Stimulated activated CD4-positive, alpha-beta T cell treated with anti-CD3 and anti-CD28 coated beads, Interleukin-15, amount 100 ng/mL, for 24 hours (primary cell): ENCODE measurements at places on chromosomes 6 and 20.

DNA sequence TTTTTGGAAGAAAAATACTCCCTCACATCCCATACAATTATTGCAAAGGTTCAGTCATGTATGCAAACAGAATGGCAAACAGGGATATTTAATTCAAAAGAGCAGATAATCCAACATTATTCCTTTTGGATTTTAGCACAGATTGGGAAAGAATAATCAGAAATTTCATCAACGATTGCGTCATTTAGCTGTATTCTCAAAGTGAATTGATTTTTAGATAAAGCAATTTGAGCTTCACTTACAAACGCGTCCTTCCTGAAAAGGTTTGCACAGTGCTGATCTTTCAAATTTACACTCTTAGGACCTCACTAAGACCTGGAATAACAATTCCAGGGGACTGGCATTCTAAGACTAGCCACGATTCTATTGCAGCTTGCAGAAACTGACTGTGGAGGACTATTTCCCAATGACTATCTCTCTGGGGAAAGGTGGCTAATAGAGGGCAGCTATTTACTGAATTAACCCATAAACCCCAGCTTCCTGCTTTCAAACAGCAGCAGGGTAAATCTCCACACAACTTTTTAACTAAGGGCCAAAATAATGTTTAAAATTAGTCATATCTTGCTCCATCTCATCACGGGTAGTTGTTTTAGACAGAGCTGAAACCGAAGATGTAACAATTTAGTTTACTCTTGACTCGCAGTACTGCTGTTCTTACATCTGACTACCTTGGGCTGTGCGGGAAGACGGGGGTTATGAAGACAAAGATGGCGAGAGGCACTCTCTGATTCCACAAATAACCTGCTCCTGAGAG lies 131.2 kb upstream of the FAM184A start:
- DNase-seq: no peak

GRCh38 chr6:26358511-26358981 lies 6.5 kb upstream of the BTN3A2 start:
- peak; percentile 18 for DNase-seq

- no peak for DNase-seq
Observed at GRCh38 chr6:111880181-111880888, 7.1 kb upstream of the FYN start.

DNA sequence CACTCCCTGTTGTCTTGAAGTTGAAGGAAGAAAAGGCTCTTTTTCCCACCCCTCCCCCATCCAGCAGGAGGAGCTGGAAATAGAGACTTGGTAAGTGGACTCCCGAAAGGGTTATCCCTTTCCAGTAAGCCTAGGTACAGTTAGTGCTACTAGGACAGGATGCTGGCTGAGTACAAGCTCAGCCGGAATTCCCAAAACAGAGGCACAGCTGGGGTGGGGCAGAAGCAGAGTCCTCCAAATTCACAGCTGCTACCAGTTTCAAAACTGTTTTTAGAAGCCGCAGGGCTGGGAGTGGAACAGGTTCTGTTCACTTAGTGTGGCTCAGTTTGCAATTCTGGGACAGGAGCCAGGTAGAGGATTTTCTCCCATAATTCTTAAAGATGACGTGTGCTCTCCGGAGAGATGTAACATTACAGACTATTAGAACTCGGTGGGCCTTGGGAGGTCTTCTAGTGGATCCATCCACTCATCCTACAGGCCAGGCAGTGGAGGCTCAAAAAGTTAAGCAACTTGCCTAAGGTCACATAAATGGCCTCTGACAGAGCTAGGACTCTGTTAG lies 19.0 kb upstream of the UTRN start:
- DNase-seq: no peak

DNA sequence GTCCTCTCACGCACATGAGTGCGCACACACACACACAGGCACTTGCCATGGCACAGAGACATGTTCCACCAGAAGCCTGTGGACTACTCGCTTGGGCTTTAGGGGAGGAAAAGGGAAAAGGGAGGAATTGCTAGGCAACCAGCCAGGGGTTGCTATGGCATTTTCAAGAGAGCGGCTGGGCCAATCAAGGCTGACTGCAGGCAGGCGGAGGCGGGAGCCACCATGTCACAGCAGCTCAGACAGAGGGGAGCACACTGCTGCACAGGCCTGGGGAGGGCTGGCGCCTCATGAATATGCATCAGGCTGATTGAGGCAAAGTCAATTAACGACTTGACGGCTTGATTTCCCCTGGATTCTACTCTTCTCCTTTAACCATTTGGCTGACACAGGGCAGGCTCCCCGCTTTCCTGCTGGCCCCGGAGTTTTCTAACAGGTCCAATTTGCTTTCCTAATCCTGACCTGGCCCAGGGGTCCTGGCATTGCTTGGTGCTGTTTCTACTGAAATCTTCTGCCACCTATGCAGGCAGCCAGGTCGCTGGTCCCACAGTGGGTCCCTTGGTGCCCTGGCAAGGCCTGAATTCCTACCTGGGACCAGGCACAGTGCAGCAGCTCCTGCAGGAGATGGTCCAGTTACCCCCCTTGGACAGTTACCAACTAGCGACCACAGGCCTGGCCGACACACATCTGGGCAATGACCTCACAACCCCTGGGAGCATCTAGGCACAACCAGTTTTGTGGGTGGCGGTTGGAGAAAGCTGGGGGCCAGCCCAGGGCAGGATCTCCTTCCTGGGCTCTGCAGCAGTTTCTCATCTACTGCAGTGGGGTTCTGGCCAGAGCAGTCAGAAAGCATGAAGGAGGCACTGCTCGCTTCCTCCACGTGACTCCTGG lies 52.1 kb downstream of the YTHDF1 start:
- DNase-seq: no peak

DNA sequence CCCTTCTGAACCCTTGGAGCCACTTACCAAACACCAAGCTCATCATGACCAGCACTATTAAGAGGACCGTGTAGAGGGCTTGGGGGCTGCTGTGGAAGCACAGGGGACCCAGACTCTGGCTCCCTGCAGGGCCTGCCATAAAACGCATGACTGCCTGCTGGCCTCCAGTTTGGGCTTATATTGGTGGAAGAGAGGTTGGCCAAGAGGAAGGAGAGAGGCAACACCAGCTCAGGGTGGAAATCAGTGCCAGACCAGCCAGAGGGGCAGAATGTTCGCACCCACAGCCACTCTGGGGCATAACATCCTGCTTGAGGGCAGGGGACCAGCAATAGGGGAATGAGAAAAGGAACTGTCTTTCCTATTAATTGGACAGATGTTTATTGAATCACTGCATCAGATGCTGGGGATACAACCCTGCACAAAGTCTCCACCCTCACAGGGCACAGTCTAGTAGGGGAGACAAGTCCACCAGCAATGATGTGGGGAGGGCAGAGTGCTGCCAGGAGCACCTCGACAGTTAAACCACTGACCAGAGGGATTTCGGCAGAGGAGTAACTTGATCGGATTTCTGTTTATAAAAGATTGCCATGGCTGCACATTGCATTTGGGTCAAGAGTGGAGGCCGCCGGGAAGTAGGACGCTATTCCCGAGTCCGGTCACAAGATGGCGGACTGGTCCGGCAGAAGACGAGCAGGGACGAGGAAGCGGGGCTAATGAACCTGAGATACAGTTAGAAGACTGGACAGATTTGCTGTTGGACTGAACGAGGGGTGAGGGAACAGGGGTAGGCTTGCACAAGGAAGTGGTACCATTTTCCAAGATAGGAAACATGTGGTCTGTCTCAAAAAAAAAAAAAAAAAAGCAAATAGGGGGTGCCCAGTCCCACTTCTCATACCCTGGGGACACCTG lies at the start of gene LY6G5C:
LY6G5C (minus strand) TSS at position 842 of the 909 bp plus-strand sequence; CDS start at position 148, 694 bp downstream.
- DNase-seq: peak; percentile 72

GRCh38 chr6:25138934-25139415 lies 140.2 kb upstream of the CARMIL1 start:
- DNase-seq: no peak

DNA sequence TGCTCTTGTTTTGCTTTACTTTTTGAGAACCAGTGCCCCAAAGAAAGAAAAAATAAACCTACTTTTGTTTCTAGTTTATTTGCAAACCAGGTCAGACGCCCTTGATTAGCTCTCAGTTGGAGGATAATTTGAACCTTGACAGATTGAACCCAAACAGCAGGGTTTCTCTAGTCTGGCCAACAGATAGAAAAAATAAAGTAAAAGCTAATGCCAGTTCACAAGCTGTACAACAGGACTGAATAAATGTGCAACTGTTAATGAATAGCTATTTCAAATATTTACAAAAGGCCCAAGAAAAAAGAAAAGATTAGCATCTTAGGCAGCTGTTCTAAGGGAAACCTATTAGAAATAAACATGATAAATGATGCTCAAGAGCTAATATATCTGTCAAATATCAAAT lies 331.8 kb downstream of the CDKAL1 start:
- DNase-seq: no peak

DNA sequence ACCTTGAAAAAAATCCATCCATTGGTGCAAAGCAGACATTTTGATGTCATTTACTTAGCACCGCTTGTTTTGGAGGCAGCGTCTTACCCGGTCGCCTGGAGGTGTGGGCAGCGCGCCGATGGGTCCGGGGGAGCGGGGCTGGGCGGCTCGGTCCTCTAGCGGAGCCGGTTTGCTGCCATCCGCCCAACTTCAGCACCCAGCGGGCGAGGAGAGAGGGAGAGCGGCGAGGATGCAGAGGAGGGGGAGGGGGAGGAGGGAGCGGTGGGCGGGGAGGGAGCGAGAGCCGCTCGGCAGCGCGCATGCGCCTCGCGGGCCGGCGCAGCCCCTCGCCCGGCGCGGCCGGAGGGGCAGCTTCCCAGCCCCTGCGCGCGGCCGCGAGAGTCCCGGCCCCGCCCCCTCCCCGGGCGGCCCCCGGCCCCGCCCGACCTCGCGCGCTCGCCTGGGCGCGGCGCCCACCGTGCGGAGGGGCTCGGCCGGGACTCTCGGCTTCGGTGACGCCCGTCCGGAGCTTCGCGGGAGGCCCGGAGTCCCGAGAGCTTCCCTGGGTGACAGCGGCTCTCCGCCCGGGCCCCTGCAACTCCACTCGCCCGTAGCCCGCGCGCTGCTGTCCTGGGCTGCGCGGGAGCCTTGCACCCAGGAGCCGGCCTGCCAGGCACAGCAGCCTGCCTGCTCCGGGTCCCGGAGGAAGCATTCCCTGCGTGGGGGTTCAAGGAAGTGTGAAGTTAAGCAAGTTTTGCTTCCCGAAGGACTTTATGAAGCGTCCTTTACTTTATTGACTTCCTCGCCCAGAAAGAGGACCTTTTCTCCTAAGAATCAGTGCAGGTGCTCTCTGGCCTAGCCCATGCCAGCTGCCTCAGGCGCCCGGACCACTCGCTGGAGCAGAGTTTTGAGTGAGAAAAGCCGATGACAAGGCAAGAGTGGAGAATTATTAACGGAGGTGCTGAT lies at the start of gene RGS17:
RGS17 (minus strand) TSS at position 246 of the 945 bp plus-strand sequence. CDS start 87,264 bp downstream, outside the sequence.
- DNase-seq: peak; percentile 50
